T1000 (cell line): ENCODE measurements at places on chromosomes 16 and 17.

DNA sequence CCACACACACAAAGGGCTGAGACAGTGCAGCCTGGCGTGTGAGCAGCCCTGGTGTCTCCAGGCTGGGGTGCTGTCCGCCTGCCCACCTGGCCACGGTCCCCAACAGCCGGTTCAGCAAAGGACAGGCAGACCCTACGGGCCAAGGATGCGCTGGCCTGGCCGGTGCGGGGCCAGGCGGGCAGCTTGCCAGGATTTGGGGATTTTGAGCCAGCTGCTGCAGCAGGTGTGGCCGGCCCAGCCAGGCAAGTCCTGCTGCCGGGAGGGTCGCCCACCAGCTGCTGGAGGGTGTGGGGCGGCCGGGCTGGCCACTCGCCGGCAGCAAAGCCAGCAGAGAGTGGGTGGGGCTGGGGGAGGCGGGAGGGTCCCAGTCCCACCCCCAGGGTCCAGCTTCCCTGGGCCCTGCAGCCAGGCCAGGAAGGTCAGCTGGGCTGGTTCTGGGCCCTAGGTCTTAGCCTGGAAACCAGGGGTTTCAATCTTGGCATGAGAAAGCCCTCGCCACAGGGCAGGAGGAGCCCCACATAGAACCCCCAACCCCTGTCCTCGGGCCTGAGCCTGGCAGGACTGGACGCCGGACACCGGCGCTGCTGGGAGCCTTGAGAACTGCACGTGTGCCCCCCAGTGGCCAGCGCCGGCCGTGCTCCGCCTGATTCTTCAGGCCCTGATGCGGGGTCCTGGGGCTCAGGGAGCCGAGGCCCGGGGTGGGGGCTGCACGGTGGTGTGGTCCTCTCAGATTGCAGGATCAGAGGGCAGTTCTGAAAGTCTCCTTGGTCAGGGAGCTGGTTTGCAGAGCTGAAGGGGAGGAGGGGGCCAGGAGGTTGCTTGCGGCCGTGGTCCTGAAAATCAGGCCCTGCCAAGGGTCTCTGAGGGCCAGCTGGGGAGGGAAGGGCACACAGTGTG, 17.6 kb upstream of the SSTR5 start:
- DNase-seq, result no peak

- DNase-seq, result no peak
Measured at GRCh38 chr16:74107795-74108610, 188.6 kb upstream of the PSMD7 start.

- no peak for DNase-seq
Measured at GRCh38 chr17:6670571-6670970, 19.0 kb downstream of the C17orf100 start.

DNA sequence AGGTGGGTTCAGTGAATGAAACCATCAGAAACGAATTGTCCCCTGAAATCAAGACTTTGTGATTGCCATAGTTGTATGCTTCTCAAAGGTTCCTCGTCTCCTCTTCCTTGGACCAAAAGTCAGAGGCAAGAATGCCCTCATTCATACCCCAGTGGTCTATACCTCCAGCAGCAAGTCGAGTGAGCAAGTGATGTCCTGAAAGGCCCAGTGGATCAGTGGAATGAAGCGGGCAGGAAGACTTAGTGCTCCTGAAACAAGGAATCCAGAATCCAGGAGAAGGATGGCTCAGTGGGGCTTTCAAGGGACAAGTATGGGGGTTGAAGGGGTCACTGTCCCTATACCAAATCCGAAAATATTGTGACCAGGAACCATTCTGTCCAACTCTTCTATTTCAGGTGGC, 5.3 kb upstream of the ERBB2 start:
- DNase-seq, result no peak

GRCh38 chr17:68205808-68206720, 41.8 kb upstream of the AMZ2 start:
- peak; percentile 59 for DNase-seq

GRCh38 chr16:82175627-82176026, 5.6 kb upstream of the MPHOSPH6 start:
- no peak for DNase-seq

DNA sequence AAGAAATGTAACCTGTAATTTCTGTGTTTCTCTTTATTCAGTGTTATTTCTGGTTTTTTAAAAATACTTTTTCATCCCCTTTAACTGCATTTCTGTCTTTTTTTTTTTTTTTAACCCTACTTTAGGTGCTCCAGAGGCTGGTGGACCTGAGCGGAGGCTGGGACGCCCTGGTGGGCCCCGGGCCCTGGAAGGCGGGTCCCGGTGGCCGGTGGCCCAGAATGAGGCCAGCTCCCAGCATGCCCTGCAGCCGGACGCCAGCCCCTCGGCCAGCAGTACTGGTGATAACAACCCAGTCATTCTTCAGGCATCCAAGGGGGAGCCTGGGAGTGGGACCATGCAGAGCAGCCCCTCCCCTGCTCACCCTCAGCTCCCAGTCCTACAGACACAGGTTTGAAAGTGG, 1.5 kb downstream of the SRCAP start:
- DNase-seq, result no peak

DNA sequence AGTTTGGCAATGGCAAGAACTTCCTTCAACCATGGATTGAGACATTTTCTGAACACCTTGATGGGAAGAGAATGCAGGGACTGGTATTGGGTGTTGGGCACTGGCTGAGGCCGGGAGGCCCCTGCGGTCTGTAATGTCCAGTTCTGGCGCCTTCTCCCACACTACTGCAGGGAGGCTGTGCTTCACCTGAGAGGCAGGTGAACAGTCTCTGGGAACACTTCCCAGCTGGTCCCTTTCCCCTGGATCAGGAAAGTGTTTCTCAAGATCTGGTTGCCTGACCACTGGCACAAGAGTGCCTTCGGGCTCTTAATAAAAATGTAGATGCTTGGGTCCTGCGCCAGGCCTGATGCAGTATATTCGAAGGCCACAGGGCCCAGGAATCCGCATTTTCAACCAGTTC, 28.5 kb upstream of the NAT9 start:
- no peak for DNase-seq

DNA sequence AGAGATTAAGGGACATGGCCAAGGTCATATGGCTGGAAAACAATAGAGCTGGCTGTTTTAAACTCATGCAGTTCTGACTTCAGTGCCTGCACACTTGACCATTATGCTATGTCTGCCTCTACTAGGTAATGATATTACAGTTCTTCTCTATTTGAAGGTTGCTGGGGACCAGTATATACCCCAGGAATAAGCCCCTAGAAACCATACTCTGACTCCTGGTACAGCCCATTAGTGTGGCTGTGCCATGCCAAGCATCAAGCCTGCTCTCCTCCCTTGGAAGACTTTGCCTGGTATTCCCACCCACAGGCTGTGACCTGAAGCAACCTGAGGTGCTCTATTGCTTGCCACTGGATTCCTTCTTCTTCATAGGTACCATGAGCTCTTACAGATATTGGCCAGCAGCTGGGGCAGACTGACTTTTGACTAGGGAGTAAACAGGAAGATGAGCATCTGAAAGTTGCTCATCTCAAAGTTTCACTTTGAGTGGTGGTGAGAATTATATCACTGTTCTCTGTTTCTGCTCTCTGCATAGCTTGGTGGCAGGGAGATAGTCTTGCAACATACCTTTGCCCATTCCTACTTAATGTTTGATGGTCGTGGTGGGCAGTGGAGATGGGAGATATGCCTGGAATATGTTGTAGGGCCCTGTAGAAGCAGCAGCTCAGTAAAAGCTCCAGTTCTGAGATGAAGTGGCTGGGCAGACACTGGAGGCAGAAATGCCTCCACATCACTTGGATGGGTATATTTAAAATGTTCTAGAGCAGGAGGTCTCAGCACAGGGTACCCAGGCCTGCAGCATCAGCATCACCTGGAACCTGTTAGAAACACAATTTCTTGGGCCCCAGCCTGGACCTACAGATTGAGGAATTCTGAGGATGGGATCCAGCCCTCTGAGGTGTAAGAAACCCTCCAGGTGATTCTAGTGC, 274.7 kb downstream of the HS3ST4 start:
- DNase-seq, result no peak

DNA sequence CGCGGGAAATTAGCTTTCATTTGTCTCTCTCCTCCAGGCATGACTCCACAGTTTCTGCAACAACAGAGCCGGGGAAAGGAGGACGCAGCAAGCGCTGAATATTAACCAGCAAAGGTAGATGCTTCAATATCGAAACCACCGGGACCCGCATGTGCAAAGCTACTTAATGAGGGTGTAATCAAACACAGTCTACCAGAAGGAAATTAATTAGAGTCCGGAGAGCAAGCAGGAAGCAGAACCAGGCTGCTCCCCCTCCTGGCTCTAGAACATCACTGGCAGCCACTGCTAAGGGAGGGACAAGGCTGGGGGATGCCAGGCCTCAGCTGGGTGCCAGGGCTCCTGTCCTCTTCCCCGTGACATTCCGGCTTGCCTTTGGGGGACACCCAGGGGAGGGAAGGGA, 21.7 kb downstream of the LRRC75A start:
- no peak for DNase-seq

DNA sequence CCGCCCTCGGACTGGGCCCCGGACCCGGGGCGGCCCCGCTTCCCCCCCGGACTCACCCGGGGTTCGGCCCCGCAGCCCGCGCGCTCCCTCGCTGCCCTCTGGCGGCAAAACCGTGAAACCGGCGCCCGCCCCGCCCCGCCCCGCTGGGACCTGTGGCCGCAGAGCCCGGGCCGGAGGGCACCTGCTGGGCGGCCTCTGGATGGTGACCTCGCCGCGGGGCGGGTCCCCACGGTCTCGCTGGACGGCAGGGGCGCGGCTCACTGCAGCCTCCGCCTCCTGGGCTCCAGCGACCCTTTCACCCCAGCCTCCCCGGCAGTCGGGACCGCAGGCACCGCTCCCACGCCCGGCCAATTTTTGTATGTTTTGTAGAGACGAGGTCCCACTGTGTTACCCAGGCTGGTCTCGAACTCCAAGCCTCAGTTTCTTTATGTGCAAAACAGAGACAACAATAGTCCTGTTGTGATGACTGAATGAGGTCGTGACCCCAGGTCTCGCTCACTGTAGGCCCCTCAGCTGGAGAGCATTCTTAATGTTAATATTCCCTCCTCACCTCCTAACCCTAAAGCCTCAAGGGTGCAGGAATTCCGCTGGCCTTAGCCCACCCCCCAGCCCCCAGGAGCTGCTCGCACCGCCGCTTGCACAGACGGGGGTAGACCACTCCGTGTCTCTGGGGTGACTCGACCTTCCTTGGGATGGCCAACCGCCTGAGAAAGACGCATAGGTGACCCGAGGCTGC, 33.7 kb upstream of the RPH3AL start:
- peak; percentile 50 for DNase-seq

GRCh38 chr16:55408661-55409060, 70.3 kb upstream of the MMP2 start:
- no peak for DNase-seq

DNA sequence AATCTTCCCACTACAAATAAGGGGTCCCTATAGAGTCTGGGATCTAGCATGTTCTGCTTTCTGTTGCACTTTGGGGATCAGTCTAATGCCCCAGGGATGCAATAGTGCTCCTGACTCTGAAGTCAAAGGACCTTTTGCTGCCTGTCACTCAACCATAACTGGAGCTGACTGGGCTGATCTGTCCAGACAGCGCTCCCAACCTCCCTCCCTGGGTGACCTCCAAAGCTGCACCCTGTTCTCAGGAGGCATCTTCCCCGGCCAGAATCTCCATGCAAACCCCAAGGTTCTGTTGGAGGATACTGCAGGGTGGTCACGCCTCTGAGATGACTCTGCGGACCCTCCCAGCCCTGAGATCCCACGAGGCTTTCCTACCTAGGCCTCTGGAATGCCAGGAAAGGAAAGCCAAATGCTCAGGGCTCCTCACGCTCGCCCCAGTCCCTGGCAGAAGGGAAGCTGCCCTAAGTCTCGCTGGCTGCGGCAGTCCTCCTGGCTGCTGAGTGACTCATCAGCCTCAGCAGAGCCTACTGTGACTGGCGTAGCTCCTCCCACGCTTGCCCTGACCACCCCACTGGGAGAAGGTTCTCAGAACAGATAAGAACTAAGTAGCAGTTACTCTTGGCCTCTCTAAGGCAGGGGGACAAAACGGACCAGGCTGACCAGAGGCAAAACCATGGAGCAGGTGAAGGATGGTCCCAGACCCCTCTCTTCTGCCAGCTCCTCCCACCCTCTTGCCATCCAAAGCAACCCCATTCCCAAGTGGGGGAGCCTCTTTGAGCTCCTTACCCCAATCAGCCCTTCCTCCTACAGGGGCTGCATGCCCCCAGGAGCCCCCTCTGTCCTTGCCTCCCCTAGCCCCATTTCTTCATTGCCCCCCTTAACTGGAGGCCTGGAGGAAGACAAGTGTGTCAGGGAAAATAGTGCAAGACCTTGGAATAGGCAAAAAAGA, 124.1 kb upstream of the TNRC6C start:
- no peak for DNase-seq

- DNase-seq, result no peak
Measured at GRCh38 chr17:40561871-40562611, 3.2 kb downstream of the CCR7 start.

- DNase-seq, result no peak
Measured at GRCh38 chr16:10850478-10850850, 26.5 kb upstream of the CIITA start.

- peak; percentile 38 for DNase-seq
Measured at GRCh38 chr17:41520821-41521521, 2.3 kb upstream of the KRT15 start.

DNA sequence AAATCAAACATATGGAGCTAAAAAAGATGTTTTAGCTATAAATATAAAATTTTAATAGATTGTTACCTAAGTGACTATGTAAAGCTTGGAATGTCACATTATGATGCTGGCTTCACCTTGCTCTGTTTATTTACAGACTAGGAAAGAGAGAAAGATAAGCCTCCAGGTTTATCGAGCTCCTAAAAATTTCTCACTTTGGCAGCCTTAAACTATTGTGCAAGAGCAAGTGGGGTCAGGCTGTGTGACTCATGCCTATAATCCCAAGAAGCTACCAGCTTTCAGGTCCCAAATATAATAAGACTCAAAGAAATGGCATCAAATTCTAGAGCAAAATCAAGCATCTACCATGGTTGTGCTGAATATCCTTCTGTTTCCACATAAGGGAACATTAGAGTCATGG, 34.3 kb upstream of the PRSS54 start:
- DNase-seq, result no peak

GRCh38 chr16:6482696-6483468, 849.8 kb upstream of the RBFOX1 start:
- DNase-seq, result no peak

GRCh38 chr16:80692270-80692669, 112.1 kb downstream of the CDYL2 start:
- DNase-seq, result no peak

DNA sequence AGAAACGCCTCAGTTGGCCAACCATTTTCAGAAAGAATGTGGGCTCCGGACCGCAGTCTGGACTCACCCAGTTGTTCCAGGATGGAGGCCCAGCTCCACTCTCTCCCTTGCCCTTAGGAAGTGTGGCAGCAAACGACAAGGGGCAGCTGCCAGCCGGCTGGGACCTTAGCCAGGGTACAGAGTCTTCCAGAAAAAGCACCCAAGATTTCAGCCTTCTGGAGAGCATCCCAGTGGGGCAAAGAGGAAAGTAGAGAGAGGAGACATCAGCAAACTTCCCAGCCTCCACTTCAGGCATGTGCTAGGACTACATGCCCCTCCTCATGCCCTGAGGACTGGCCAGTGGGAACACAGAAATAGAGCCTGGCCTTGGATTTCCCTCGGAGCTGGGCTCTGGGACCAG, 56.8 kb upstream of the SCNN1B start:
- no peak for DNase-seq
